RWPE2 (cell line): ENCODE measurements at places on chromosomes 3 and 15.

- no peak for DNase-seq
These were observed 155.7 kb downstream of the RAB11A start for GRCh38 chr15:66025015-66025452.

DNA sequence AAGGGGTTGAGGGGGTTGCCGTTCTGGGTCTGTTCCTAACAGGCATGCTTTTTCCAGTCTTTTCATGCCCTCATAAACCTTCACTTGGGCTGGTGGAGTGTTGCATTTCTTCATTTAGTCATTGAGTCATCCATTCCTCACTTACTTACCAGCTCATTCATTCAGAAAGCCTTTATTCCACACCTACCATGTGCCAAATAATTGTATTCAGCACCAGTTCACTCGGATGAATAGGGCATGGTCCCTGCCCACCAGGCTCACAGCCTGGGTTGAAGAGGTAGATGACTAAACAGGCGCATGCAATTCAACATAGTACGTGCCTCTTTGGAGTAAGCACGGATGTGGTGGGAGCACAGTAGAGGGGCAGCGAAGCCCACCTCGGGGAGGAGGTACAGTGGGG lies 35.1 kb upstream of the THSD4 start:
- DNase-seq: no peak

DNA sequence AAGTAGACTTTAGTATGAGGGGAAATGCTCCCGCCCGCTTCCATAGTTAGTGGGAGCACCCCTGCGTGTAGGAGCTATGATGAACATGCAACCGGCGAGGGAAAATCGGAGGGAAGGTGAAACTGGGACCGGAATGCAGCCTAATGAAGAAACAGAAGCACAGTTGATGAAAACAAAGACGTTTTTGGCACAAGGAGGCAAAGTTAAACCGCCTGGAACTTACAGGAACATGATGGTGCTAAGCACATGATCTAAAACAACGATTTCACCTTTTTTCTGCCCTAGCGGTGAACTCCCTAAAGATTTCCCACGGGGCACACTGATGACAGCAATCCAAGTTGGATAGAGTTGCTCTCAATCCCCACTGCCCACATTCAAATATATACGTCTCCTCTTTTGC lies 49.4 kb upstream of the SPATA12 start:
- DNase-seq: no peak

GRCh38 chr15:29889542-29890329 lies 67.5 kb upstream of the TJP1 start:
- DNase-seq: no peak

DNA sequence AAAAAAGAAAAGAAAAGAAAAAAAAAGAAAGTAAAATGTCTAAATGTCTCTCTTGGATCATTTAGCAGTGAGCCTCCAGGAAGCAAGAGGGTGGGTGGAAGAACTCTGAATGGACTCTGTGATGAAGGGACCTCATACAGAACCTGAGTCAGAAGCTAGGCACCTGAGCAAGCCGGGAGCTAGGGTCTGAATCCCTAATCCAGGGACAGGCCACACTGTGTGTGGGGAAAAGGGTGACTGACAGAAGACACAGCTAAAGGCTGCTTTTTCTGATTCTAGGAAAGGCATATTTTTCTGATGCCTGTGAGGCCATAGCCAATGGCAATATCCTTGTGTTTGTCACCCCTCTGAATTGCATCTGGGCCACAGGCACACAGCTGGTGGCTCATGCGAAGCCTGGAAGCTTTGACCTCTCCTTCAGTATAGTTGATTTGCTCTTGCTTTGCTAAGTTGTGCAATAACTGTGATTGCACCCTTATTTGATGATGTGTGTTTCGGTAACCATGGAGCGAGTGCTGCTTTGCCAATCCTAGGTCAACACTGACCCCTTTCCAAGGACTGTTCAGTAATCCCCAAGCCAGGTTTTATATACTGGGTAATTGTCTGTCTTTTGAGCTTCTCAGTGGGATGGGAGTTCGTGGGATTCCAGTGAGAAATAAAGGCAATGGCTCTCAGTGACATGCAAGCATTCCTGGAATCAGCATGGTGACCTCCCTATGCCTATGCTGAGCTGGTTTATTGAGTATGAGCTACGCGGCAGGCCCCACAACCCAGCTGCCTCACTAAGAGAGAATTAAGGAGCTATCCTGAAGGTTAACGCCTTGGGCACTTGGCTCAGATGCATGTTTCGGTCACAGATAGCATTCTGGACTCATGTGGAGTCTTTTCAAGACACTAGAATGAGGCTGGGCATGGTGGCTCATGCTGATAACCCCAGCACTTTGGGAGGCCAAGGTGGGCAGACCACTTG lies 49.0 kb upstream of the OSBPL11 start:
- DNase-seq: no peak

- no peak for DNase-seq
These were observed 72.8 kb upstream of the RARB start for GRCh38 chr3:25355034-25355885.
